ENCODE measurements at places on chromosomes 1 and 21.

DNA sequence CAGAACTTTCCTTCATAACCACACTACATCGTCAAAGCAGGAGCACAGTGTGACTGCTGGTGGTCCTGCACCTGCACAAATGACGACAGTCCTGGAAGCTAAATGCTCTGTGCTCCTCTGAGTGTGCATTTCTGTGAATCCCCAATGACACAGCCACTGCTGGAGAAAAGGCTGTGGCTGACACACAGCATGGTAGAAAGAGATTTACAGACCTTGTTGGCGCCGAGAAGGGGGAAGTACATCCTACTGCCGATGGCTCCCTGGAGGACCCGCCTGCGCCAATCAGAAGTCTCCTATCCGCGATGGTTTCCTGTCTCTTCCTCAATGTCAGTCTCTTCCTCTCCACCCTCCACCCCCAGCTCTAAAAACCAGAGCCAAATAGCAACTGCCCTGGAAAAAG is 115.4 kb upstream of the RAB4A start:
- DNase-seq = no peak

DNA sequence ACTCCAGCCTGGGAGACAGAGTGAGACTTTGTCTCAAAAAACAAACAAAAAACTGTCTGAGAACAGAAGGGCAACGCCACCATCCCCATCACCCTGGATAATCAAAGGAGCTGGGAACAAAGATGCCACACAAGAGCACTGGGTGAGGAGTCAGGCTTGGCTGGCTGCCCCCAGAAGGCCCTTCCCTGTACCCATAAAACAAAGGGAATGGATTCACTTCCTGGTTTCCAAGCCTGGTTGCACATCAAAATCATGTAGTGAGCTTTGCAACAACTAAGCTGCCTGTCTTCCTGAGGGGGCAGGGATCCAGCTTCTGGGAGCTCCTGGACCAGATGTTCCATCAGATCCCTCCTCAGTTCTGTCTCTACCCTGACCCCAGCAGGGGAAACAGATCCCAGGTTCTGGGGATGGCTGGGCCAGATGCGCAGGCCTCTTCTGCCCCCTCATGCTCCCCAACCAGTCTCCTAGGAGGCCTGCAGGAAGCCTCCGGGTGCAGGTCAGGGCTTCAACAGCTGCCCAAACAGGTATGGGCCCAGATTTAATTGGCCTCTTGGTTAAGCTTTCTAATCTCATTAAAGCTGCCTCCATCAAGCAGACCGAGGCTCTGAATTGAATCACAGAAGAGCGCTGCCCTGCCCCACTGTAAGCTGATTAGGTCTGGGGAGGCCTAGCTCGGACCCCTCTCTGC is 97.8 kb downstream of the MRPL37 start:
- DNase-seq = peak; percentile 75

DNA sequence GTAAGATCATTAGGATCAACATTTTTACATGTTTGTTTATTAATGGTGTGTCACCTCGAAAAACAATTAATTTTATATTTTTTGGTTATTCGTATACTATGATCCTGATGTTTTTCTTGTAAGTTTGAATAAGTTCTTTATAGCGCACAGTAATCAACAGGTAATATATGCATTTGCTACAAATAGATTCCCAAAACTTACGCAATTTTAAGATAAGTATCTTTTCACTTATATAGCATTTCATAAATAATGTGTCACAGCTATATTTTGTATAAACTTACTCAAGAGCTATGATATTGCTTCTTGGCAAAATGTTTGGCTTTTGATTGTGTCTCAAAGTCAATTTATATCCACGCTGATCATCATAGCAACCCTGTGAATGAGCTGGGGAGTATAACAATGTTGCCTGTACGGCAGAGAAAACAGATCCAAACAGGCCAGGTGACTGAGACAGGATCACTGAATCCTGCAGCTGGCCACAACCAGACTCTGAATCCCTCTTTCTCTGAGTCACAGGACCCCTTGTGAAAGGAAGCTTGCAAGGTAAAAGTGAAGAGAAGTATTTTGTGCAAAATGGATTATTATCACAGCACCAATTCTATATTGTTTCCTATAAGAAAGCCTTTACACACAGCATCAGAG is 48.6 kb downstream of the GNG12 start:
- no peak for DNase-seq

GRCh38 chr1:203289281-203289981 is 15.9 kb upstream of the BTG2 start:
- no peak for DNase-seq

GRCh38 chr1:6352138-6352563 is 41.4 kb downstream of the ACOT7 start:
- DNase-seq = no peak
